Mesangial cell (primary cell): ENCODE measurements at places on chromosomes 13 and 19. TPM values are rescaled to one million over a fixed set of nuclear protein-coding genes. Genes with fewer than 3 reads are reported as not detected.

The DMKN gene
- 29.5 and 70.4 TPM in 2 replicates for total RNA-seq

The GDF15 gene
- total RNA-seq: 20.4 and 246 TPM in 2 replicates

The FNDC3A gene
- 29.7 and 34.4 TPM in 2 replicates for total RNA-seq

The MYH14 gene
- total RNA-seq: 0.81 and 0.89 TPM in 2 replicates

The SPRY2 gene
- 14.5 and 16.4 TPM in 2 replicates for total RNA-seq

The ZNF491 gene
- total RNA-seq: 0.33 and 0.51 TPM in 2 replicates

The HSH2D gene
- not detected in 2 replicates for total RNA-seq

The SLC25A41 gene
- not detected in 2 replicates for total RNA-seq

The MVB12A gene
- 116 and 131 TPM in 2 replicates for total RNA-seq

The ACP7 gene
- not detected in 2 replicates for total RNA-seq

The KASH5 gene
- not detected in 2 replicates for total RNA-seq

The GPR18 gene
- not detected in 2 replicates for total RNA-seq

The FUT2 gene
- under 0.01 TPM in 1 of 2 replicates, not detected in the other for total RNA-seq

The RNF225 gene
- 0.13 TPM in 1 of 2 replicates, not detected in the other for total RNA-seq

The PINLYP gene
- total RNA-seq: 1.3 and 4.6 TPM in 2 replicates

The OR7A17 gene
- total RNA-seq: not detected in 2 replicates

The OXGR1 gene
- 0.16 and 0.51 TPM in 2 replicates for total RNA-seq

The IGFL1 gene
- total RNA-seq: not detected in 2 replicates

The ZNF345 gene
- 1.1 and 1.3 TPM in 2 replicates for total RNA-seq

The B3GNT8 gene
- 1.5 and 3.9 TPM in 2 replicates for total RNA-seq

The TRPC4 gene
- total RNA-seq: 11.2 and 16.3 TPM in 2 replicates

The MTUS2 gene
- 0.25 TPM in 1 of 2 replicates, not detected in the other for total RNA-seq
